ENCODE measurements at places on chromosomes 6 and 20.

GRCh38 chr6:167094820-167095637 lies 27.9 kb upstream of the CCR6 start:
- no peak for DNase-seq

GRCh38 chr6:34475767-34476328 lies 10.0 kb downstream of the PACSIN1 start:
- no peak for DNase-seq

GRCh38 chr6:111674883-111675282 lies 69.2 kb upstream of the TRAF3IP2 start:
- no peak for DNase-seq

GRCh38 chr6:85983032-85983659 lies 340.5 kb upstream of the SYNCRIP start:
- no peak for DNase-seq

GRCh38 chr6:158543606-158544185 lies 16.2 kb upstream of the TMEM181 start:
- DNase-seq: no peak

DNA sequence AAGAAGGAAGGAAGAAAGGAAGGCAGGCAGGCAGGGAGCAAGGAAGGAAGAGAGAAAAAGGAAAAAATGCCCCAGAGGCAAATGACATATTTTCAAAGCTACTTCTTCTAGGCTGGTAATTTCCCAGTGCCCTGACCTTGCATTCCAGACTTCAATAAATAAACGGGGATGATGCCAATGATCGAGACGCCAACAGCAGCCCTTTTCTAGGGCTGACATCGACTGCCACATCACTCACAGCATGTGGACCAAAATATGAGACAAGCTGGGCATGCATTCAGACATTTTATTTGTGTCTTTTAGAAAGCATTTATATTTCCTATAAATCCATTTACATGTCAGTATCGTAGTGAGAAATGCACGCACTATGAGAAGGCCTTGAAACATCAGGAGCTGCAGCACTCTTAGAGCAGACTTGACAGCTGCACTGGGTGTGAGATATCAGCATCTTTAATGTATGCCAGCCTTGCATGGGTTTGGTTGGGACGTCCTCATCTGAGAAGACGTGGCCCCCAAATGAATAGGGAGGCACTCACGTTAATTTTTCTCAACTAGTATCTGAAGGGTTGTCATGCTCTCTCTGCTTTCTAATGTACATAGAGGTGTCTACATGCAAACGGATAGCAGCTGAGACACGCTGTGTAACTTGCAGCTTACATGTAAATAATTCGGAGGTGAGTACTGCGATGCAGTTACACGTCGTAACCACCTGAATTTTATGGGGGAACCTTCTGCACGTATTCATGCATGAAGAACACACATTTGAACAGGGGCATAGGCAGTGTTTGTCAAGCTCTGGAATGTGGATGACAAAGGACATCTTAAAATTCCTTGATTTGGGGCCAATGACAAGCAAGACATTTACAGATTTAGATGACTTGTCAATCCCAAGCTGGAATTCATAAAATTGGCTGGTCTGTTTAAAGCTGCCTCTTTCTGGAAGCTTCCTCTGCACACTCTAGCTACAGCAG lies 149.1 kb upstream of the AGPAT4 start:
- no peak for DNase-seq

- DNase-seq: no peak
Measured at GRCh38 chr20:56875052-56875659, 246.1 kb downstream of the TFAP2C start.

DNA sequence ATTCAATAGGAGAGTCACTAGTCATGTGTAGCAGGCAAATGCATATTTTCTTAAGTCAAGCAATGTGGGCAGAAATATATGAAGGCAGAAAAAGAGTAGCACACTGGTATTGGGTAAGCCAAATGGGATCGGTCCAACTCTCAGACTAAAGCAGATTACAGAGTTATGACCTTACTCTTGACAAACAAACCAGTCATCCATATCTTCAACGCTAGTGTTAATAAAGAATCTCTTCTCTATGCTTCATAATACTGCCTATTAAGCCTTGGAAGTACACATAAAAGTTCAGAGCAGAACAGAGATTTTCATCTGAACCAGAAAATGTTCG lies 320.2 kb upstream of the JARID2 start:
- DNase-seq: no peak

GRCh38 chr20:37529214-37529967 lies 1.7 kb upstream of the BLCAP start:
- no peak for DNase-seq

GRCh38 chr20:49633023-49633422 lies 65.1 kb upstream of the PTGIS start:
- no peak for DNase-seq

DNA sequence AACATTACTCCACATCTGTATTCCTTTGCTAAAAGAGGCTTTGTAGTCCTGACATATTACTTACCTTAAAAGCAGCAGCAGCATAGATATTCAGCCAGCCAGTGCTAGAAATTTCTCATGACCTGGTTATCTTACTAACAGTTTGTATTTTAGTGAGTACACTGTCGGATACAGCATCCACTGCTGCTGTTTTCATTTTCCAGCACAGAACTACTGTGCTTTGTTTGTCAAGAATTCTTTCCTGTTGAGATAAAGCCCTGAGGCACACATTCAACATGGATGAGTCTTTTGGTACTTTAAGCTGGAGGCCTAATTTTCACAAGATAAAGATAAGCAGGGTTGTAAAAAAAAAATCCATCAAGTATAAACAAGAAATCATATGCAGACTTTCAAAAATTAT lies 311.2 kb upstream of the OPRM1 start:
- no peak for DNase-seq

DNA sequence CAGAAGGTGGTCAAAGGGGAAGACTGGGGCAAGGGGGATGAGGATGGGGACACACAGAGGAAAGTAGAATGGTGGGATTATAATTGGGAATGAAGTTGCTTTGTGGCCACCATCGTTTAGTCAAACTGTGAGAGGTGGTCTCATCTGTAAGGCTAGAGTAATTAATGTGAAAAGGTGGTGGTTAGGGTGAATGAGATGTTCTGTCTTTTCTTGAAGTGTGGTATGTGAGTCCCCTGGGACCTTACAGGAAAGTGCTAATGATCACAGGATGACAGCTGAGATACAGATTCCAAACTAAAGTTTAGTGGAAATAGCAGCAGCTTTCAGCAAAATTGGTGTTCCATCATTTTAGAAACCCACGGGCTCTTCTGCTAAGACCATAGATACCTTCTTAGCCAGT lies 10.7 kb downstream of the ZFAND3 start:
- no peak for DNase-seq

- no peak for DNase-seq
Measured at GRCh38 chr6:71045296-71045695, 88.4 kb upstream of the B3GAT2 start.

DNA sequence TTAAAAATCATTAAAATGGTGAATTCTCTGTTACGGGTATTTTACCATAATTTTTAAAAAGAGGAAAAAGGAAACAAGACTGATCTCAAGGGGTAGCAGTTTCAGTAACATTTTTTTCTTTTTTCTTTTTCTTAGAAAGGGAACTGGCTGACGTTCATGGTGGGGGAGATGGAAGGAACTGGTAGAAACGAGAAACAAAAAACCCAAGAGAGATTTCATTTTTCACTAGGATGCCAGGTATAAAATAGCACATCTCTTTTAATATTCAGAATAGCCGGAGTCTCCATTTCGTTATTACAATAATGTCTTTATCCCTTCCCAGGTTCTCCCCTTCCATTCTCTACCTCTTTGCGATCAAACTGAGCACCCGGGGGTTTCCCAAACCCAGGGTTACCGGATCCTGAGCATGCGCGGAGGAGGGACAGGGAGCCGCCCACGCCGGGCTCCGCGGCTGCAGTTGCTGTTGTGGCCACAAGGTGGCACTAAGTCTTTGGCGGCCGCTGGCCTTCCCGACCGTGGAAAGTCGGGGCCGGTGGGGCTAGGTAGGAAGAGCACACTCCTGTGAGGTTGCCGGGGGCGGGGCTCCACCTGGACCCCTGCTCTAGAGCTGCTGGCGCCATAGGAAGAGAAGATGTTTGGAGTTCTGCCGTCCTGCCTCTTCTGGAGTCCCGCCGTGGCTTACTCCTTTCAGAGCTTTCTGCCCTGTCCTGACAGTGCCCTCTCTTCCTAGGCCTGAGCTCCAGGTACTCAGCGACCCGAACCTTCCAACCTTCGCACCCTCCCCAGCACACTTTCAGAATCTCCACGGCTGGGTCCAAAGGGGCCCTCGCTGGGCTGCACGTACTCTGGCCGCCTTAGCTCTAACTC lies 146.8 kb downstream of the SH3BGRL2 start:
- DNase-seq: peak; percentile 33

GRCh38 chr6:44537306-44538049 lies 150.0 kb downstream of the CDC5L start:
- no peak for DNase-seq

DNA sequence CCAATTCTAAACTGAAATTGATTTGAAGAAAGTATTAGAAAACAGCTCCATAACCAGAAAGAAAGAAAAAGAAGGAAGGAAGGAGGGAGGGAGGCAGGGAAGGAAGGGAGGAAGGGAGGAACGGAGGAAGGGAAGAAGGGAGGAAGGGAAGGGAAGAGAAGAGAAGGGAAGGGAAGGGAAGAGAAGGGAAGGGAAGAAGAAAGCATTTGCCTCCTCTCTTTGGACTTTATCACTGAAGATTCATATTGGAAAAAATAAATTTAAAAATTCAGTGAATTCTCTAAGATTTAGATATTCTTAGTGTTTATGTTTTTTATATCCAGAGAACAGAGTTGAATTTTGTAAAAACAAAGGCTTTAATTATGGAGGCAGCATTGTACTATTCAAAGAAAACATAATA lies 68.5 kb upstream of the NXT1 start:
- DNase-seq: no peak

DNA sequence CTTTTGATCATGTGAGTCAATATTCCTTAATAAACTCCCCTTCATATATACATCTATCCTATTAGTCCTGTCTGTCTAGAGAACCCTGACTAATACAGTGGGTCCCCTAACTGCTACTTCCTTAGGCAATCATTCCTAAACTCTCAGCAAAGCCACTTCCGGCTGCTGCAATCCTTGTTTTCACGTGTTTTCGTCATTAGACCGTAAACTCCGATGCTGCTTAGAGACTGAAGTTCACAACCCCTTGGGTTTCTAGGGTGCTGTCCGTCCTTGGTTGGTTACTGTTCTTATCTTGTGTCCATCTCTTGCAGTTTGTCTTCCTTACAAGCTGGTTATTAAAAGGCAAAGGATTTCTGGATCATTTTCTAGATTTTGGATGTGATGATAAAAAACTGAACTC lies 106.4 kb downstream of the GMPR start:
- DNase-seq: no peak

DNA sequence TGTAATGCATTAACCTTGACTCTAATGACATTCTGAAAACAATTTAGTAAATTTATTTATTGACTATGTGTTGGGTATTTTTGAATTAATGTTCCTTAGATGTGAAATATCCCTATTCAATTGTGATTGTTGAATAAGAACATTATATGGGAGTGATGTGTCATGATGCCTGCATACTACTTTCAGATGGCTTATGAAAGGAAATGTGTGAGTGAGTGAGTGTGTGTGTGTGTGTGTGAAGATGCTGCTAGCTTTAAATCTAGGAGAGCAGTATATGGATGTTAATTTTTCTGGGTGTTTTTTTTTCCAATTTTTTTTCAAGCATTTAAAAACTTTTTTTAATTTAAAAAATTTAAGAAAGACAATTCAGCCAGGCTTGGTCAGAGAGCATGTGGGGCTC lies 32.5 kb upstream of the NT5E start:
- DNase-seq: no peak

GRCh38 chr6:170008294-170008785 lies 256.9 kb downstream of the ERMARD start:
- DNase-seq: no peak

DNA sequence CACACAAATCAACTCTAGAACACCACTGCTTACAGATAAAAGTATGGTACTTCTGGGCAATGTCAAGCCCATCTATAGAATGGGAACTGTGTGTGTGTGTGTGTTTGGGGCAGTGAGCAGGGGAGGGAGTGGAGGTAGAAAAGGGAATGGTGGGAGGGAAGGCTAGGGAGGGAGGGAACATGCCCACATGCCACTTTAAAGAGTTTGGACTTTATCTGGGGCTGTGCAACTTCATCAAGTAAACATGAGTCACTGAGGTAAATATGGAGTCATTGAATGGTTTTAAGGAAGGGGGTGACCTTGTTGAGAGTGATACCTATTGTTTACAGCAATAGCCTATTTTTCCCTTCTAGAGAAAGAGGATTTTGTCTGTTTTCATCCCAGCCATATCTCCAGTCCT lies 22.5 kb upstream of the RNGTT start:
- DNase-seq: no peak

DNA sequence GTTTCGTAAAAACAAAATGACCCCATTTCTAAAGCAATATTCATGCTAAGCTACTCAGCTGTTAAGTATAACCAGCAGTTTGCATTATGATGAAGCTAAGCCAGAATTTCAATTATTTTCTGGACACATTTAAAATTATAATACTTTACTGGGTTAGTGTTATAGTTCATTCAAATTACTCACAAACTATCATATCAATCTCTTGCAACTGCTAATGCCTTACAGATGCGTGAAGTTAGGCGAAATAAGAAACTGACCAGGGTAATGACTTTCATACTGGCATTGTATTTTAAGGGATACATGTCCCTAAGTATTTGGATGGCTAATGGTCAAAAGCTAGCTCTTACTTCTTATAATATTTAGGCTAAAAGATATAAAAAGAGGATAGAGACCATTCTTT lies 249.6 kb downstream of the TSHZ2 start:
- DNase-seq: no peak

DNA sequence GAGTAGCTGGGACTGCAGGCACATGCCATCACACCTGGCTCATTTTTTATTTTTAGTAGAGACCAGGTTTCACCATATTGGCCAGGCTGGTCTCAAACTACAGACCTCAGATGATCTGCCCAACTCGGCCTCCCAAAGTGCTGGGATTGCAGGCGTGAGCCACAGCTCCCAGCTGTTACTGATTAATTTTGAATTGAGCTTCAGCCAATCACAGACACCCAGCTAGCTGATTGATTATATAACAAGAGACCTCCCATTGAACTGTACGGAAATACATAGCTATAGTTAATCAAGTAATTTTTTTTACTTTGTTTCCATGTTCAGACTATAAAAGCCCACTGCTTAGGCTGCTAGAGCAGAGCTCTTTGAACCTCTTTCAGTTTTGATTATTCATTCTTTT lies 31.6 kb downstream of the PKIB start:
- DNase-seq: no peak

- DNase-seq: no peak
Measured at GRCh38 chr6:131729550-131729949, 18.7 kb upstream of the CTAGE9 start.

DNA sequence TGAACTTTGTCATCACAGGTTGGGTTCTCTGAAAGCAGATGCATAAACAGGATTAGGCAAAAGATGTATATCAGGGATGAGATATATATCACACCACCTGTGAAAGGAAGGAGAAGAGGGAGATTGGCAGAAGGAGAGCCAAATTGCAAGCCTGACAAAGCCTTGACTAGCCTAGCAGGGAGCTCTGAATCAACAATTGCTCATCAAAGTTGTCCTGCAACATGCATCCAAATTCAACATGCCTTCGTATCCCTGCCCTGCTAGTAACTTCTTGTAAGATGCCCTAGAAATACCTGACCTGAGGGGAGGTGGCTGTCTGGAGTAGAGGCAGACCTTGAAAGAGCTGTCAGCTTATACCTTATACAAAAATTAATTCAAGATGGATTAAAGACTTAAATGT lies 207.1 kb upstream of the HTR1E start:
- no peak for DNase-seq

- DNase-seq: no peak
Measured at GRCh38 chr6:114024746-114025145, 53.8 kb upstream of the HDAC2 start.

- no peak for DNase-seq
Measured at GRCh38 chr20:61982191-61982950, 83.3 kb downstream of the TAF4 start.
